ENCODE measurements at places on chromosomes 5 and 9.

DNA sequence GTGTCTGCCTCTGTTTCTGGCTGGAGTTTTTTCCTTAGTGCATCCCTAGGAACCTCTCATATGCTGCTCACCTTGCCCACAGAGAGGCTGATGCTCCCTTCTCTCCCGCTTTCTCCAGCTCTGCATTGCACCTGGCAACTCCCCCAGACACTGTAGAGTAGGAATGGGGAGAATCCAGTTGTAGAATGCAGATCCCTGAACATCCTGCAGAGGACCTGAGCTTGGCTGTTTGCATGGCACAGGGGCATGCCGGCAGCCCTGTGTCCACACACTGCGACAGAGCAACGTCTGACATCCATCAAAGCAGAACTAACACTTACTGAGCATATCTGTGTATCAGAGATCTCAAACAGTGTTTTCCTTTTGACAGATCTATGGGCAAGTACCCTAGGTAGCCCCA, 19.9 kb downstream of the IDNK start:
- no peak for DNase-seq

DNA sequence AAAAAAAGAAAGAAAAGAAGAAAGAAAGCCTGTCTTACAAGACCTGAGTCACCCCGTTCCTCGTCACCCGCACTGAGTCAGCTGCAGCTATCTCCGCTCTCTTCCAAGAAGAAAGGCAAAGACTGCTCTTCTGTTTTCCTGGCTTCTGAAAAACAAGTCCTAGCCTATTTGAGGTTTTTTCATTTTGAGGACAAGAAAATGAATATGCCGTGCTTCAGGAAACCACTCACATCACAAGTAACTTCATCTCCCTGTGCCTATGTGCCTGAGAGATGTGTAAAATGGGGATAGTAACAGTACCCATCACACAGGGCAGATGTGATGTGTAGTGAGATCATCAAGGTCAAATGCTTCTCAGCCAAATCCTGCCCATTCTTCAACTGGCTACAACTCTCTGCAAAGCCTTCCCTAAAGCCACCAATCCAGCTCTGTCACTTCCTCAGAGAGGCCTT, 78.4 kb downstream of the GLDC start:
- no peak for DNase-seq

DNA sequence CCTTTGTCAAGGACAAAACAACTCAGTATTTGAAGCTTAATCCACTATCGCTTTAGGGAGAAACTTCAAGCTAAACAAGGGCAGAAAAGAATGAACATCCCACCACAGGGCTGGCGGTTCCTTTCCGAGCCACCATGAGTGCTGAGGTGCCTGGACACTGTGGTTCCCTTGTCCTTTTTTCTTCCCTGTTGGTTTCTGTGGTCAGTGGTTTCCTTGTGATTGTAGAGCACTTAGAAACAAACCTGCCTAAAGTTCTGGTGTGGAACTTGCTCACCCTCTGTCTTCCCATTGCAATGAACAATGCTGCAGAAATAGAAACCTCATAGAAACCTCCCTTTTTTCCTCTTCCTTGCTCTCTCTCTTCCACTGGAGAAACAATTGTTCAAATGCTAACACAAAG, 79.3 kb upstream of the TBC1D2 start:
- no peak for DNase-seq

GRCh38 chr5:119583684-119584083, 45.7 kb upstream of the FAM170A start:
- no peak for DNase-seq

DNA sequence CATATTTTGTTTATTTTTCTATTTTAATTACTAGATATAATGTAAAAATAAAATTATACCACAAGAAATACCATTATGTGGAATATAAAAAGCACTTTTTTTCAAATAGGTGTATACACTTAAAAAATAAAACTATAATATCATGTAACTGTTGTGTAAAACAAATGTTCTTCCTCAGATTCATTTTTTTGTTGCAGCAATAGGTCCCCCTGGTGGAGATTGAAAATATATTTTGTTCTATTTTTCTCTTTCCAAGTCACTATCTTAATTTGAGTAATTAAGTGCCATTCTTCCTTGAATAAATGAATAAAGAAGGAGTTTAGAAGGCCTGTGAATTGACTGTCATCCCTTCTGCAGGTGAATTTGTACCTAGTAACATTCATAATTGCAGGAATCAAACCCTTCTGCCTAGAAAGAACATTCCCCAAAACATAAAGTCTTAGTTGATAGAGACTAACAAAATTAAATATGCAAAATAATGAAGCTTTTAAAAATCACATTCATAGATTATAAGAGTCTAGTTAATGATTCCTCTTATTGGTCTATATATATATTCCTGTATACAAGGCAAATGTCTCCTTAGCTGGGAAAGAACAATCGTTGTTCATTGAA, 23.4 kb downstream of the CETN3 start:
- DNase-seq, result no peak

DNA sequence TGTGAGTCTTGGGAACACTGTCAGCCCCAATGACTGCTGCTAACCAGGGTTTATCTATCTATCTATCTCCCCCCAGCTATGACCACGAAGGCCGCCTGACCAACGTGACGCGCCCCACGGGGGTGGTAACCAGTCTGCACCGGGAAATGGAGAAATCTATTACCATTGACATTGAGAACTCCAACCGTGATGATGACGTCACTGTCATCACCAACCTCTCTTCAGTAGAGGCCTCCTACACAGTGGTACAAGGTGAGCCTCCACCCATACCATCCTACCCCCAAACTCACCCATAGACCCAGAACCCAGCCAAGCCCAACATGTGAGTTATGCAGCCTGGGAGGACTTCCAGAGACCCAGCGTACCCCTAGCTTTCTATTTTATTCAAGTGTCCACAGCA, 65.4 kb upstream of the WWC1 start:
- no peak for DNase-seq

GRCh38 chr9:124863371-124863871, 1.5 kb downstream of the ARPC5L start:
- DNase-seq, result no peak

All from CD14-positive monocyte (primary cell).